Activated CD8-positive, alpha-beta T cell treated with anti-CD3 and anti-CD28 coated beads for 36 hours (primary cell): ENCODE measurements at places on chromosomes 7 and 10.

GRCh38 chr10:18104223-18104872, 35.9 kb upstream of the CACNB2 start:
- peak; percentile 73 for DNase-seq

GRCh38 chr7:24384362-24385030, 100.5 kb downstream of the NPY start:
- no peak for DNase-seq

DNA sequence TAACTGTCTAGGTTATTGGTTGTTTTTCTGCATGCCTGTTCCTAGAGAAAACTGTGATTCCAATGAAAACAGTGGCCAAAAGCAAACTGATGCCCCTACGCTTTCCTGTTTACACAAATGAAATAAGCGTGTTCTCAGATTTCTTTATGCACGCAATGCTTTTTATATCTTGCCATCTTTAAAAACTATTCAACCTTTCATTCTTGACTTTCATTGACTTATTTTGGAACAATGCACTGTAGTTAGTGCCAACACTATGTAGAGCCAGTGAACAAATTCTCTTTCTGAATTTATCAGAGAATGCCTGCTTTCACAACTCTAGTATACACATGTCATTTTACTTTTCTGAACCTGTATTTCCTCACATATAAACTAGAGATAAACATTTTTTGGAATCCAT, 86.6 kb downstream of the CABCOCO1 start:
- no peak for DNase-seq

- peak; percentile 8 for DNase-seq
Measured at GRCh38 chr7:69597278-69598076, 798 bp upstream of the AUTS2 start.

GRCh38 chr10:87921931-87922688, 58.7 kb downstream of the PTEN start:
- no peak for DNase-seq
